Fibroblast of pulmonary artery (primary cell): ENCODE measurements at places on chromosomes 6 and 20.

- DNase-seq = peak; percentile 25
These were observed 92.3 kb upstream of the BEND6 start for GRCh38 chr6:56862415-56863175.

DNA sequence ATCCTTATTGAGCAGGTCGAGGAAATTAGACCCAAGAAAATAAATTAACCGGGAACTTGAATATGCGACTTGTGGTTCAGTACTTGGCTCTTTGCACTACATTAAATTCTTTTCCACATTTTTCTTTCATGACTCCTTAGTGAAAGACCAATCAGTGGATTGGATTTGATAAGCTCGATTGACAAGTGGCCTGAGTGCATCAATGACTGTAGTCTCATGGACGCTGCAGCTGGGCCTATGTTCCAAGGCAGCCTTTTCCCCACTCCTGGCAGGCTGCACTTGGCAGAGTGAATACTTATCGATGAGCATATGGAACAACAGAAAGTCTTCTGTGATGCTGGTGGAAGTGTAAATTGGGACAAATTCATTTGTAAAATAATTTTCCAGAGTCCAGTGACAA, 210.8 kb upstream of the EXOC2 start:
- no peak for DNase-seq

GRCh38 chr6:56527934-56528333, 114.8 kb downstream of the DST start:
- no peak for DNase-seq

DNA sequence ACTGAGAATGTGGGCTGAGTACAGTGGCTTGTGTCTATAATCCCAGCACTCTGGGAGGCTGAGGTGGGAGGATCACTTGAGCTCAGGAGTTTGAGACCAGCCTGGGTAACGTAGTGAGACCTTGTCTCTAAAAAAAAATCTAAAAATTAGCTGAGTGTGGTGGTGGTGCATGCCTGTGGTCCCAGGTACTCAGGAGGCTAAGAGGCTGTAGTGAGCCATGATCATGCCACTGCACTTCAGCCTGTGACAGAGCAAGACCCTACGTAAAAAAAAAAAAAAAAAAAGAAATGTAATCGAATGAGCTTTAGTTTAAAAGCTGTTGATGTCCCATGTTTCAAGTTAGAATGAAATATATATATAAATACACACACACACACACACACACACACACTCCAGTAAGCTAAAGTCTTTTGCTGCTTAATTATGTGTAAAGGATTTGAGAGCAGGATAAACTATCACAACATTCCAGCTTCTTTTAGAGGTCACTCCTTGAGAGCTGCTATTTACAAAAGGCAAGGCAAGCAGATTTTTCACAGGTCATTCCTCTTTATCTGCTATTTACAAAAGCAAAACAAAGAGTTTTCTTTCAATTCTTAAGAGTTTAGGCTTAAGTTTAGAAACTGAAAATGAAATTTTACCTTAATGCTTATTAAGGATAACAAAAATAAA, 4.7 kb upstream of the MICAL1 start:
- no peak for DNase-seq

DNA sequence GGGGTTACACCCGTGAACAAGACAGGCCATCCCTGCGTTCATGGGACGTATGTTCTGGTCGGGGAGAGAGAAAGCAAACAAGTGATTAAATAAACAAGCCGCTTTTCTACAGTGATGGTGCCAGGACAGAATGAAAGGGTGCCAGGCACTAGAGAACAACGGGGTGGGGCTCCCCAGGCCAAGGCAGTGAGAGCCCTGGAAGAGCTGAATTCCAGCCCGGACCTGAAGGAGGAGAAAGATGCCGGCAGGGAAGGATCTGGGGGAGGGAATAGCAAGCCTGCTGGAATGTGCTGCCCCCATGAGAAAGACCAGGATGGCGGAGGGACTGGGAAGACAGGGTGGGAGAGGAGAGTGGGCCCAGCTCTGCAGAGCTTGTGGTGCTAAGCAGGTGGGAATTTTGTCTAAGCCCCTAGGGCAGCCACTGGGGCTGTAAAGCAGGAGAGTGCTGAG, 7.5 kb downstream of the SNAI1 start:
- DNase-seq = peak; percentile 49

- DNase-seq = peak; percentile 91
These were observed 112.6 kb upstream of the CCN2 start for GRCh38 chr6:132063738-132064137.

- DNase-seq = no peak
These were observed 182.3 kb downstream of the CDH4 start for GRCh38 chr20:61434341-61434781.

DNA sequence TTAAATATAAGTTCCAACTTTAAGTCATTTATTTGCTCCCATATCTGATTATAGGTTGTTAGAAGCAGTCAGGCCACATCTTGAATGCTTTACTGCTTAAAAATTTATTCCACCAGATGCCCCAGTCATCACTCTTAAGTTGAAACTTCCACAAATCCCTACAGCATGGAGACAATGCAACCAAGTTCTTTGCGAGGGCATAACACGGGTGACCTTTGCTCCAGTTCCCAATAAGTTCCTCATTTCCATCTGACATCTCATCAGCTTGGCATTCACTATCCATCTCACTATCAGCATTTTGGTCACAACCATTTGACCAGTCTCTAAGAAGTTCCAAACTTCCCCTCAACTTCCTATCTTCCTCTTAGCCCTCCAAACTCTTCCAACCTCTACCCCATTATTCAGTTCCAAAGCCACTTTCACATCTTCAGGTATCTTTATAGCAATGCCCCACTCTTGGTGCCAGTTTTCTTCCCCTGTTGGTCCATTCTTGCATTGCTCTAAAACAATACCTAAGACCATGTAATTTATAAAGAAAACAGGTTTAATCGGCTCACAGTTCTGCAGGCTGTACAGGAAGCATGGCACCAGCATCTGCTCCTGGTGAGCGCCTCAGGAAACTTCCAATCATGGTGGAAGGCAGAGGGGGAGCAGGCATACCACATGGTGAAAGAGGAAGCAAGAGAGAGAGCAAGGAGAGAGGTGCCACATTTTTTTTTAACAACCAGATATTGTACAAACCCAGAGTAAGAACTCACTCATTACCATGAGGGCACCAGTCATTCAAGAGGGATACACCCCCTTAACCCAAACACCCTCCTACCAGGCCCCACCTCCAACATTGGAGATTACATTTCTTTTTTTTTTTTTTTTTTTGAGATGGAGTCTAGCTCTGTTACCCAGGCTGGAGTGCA, 15.9 kb upstream of the ITPR3 start:
- no peak for DNase-seq

DNA sequence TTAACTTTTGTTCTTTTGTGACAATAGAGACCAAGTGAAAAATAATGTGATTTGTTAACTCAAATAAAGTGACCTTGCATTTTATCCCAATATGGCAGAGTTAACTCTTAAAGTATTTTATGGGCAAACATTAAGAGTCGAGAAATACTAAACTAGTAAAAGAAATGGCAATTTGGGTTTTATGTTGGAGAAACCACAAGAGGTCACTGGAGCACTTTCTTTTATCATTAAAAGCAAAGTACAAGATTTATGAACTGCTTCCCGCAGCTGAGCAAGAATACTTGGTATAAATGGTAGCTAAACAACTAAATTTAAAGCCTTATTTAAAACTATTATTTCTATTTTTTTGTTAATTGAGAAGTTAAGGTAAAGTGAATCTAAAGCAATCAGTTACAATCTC, 33.5 kb upstream of the MCM9 start:
- peak; percentile 50 for DNase-seq

DNA sequence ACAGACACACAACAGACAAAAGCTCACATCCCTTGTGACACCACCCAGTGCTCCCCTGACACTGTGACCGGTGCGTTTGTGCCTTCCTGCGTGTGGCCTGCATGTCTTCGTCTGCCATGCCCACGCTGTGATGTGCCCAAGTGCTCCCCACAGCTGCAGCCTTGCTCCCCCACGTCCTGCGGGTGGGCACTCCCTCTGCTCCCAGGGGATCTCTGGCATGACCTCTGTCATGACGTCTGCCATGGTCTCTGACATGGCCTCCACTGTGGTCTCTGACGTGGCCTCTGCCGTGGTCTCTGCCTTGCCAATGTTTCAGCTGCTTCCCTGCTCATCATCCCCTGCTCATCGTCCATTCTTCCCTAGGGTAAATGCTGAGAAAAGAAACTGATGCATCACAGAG, 200.9 kb downstream of the DLL1 start:
- DNase-seq = no peak

DNA sequence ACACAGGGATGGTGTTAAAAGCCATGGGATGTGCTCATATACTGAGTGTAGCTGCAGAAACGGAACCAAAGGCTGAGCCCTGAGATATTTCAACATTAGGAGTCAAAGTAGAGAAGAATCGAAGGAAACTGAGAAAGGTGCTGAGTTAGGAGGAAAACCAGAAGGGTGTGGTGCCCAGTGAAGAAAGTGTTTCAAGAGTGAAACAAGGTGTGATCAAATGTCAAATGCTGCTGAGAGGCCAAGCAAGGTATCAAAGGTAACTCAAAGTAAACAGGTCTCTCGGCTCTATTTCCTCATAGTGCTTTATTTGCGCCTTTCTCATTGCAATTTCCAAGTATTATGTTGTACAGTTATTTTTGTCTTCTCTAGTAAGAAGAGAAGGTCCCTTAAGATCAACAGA, 94.1 kb downstream of the PRDM1 start:
- DNase-seq = no peak

- no peak for DNase-seq
These were observed 61.7 kb downstream of the SNX9 start for GRCh38 chr6:157884756-157885155.

- no peak for DNase-seq
These were observed 13.0 kb downstream of the KHDC1 start for GRCh38 chr6:73250016-73250415.

DNA sequence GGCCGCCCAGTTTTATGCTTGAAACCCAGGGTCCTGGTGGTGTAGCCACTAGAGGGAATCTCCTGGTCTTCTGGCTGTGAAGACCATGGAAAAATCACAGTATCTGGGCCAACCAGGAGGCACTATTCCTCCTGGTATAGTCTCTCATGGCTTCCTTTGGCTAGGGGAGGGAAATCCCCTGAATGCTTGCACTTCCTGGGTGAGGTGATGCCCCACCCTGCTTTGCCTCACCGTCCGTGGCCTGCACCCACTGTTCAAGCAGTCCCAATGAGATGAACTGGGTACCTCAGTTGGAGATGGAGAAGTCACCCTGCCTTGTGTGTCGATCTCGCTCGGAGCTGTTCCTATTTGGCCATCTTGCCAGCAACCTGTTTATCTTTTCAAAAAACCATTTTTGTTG, 10.1 kb upstream of the ZNF337 start:
- DNase-seq = no peak

GRCh38 chr20:5410470-5410869, 93.7 kb upstream of the PROKR2 start:
- DNase-seq = no peak

DNA sequence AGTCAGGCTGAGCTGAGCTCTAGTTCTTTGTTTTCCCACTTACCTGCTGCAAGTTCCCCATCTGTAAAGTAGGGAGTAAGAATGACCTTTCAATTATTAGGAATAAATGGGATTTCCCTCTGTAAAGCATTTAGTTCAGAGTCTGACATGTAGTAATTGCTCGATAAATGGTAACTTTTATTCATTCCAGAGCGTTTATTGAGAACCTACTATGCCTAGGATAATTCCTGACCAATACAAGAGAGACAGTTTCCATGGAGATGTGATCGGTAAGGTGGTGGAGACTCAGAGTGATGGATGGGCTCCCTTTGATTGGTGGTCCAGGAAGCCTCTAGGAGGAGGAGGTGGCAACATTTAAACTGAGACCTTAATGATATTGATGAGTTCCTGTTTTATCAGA, 5.6 kb downstream of the PLEKHG1 start:
- no peak for DNase-seq

- DNase-seq = peak; percentile 70
These were observed 253.1 kb downstream of the FNDC1 start for GRCh38 chr6:159422041-159422984.

GRCh38 chr6:99096170-99096569, 148.4 kb upstream of the FBXL4 start:
- DNase-seq = no peak

DNA sequence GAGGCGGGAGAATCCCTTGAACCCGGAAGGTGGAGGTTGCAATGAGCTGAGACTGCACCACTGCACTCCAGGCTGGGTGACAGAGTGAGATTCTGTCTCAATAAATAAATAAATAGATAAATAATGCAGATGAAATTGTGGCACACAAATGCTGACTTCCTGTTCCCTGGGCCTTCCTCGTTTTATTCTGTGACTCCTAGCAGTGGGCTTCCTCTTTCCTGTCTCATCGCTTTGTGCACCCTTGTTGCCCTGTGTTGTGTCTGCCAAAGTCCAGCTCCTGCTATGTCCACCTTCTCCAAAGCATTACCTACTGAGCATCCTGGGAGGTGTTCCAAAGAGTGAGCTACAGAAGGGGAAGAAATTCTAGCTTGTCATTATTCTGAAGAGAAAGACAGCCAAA, 100.2 kb upstream of the TIAM2 start:
- DNase-seq = no peak

- no peak for DNase-seq
These were observed 41.0 kb downstream of the PLEKHG1 start for GRCh38 chr6:150640556-150641209.

DNA sequence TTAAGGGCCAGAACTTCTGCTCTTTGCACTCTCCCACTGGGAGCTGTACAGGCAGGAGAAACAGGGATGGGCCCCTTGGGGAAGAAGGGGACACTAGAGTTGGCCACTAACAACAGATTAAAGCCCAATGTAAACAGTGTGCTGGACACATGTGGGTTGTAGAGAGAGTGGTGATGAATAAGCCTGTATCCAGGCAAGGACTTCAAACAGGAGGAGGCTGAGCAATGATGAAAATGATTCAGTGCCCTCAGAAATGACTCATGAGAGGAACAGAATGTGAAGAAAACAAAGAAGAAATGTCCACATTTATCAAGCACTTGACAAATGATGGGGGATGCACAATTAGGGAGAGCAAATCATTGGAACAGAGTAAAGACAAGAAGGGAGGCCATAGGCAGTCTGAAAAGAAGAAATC, 242.3 kb downstream of the TBX18 start:
- DNase-seq = peak; percentile 89

DNA sequence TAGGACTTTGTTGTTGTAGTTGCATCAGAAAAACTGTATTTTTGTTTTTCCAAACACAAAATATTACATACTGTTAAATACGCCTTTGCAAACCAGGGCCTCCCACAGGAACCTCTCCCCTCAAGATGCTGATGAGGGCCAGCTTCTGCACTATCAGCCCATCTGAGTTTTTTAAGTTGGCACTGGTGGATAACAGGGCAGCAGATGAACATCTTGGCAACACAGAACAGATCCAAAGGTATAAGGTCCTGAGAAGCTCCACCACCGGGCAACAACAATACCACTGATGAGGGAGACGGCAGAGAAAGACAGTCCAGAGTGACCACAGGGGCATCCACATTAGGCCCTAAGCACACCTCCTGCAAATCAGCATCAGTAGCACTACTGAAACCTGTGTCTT, 177.7 kb downstream of the DLL1 start:
- DNase-seq = no peak

- DNase-seq = peak; percentile 96
These were observed 132.2 kb downstream of the OGFRL1 start for GRCh38 chr6:71420693-71421328.

- no peak for DNase-seq
These were observed 54.8 kb upstream of the GATA5 start for GRCh38 chr20:62530643-62531032.

GRCh38 chr6:113496166-113496565, 361.0 kb upstream of the MARCKS start:
- peak; percentile 89 for DNase-seq
